ENCODE measurements at places on chromosomes 6 and 20. TPM values are rescaled to one million over a fixed set of nuclear protein-coding genes. Genes with fewer than 3 reads are reported as not detected.

The RNF39 gene
- 15.6 TPM for polyA plus RNA-seq

The ATP6V1G2 gene
- polyA plus RNA-seq, result 0.49 TPM

The CASS4 gene
- 0.22 TPM for polyA plus RNA-seq

The DEFB132 gene
- not detected for polyA plus RNA-seq

The MED20 gene
- 8.0 TPM for polyA plus RNA-seq

The PHACTR1 gene
- 0.55 TPM for polyA plus RNA-seq

The ZC2HC1B gene
- 0.08 TPM for polyA plus RNA-seq

The NKX2-4 gene
- not detected for polyA plus RNA-seq

The BNIP5 gene
- not detected for polyA plus RNA-seq

The RSPO3 gene
- 1.9 TPM for polyA plus RNA-seq
